ENCODE measurements at places on chromosomes 11 and 22.

DNA sequence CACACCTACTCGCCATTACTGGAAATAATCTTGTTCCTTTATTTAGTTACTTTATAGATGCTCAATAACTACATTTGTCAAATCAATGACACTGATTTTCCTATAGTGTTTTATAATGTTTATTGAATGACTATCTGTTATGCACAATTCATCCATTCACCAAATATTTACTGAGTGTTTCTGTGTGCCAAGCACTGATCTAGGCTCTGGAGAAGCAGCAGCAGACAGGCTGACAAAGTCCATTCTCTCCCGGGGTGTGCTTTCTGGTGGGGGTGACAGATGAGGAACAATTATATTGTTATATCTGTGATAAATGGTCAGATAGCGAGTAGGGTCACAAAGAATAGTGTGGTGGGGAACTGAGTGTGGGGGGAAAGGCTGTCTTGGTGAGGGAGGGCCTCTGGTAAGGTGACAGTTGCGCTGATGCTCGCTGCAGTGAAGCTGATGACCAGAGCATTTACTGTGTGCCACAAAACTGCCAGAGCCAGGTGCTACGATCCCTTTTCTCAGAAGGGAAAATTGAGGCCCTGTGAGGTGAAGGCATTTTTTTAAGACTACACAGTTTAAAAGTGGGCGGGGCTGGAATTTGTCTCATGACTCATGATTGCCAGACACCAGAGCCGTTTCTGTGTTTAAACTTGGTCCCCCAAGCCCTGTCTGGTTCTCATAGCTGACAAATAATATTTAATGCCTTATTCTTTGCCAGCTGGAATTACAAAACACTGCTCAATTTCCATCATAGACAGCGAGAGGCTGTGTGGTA lies 10.2 kb downstream of the PACS1 start:
- no peak for DNase-seq

GRCh38 chr11:120136356-120136755 lies 1.6 kb downstream of the TRIM29 start:
- no peak for DNase-seq

DNA sequence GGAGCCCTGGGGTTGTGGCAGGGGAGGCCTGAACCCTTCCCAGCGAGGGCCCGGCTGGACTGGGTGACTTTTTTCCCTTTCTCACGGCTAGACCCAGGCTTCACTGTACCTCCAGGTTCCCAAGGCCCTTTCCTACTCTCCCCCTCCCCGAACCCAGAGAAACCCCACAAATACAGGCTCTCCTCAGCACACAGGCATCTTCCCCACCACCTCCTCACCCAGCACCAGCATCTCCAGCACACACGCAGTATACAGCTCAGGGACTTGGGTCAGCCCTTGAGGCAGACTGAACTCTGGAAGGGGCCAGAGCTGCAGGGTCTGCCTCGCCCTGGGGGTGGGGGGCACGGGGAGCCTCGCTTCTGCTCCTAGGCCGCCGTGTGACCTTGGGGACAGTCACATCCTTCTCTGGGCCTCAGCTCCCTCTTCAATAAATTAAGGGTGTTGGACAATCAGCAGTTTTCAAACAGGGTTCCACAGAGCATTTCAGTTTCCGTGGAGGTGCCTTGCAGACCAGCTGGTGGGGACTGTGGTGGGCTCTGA lies 4.5 kb downstream of the TMPRSS13 start:
- no peak for DNase-seq

DNA sequence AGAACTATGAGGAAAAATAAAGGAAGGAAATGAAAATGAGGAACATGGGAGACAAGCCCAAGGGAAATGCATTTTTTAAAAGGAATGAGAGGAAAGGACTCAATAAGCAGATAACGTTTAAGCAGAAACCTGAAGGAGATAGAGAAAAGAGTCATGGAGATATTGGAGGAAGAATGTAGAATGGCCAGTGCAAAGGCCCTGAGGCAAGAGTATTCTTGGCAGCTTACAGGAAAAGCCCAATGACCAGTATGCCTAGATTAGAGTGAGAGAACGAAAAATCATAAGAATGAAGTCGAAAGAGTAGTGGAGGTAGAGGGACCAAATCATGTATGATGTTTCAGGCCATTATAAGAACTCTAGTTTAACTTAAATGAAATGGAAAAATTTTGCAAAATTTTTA lies 220.3 kb downstream of the DLG2 start:
- DNase-seq, result no peak

DNA sequence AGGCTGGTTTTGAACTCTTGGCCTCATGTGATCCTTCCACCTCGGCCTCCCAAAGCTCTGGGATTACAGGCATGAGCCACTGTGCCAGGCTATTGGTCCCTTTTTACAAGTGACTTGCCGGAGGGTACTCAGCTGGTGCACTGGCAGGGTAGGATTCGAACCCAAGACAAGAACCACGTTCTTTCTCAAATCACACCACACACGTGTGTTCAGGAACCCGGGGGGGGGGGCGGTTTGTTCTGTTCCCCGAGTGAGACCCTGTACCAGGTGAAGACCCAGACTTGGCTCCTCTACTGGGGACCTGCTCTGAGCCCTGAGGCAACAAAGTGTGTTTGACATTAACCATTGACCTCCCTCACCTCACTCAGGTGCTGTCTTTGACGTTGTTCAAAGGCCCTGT lies 3.8 kb upstream of the YWHAH start:
- DNase-seq, result no peak

- no peak for DNase-seq
These were observed 20.5 kb upstream of the SORL1-AS1 start for GRCh38 chr11:121473064-121473777.
